ENCODE measurements at places on chromosomes 2 and 18.

DNA sequence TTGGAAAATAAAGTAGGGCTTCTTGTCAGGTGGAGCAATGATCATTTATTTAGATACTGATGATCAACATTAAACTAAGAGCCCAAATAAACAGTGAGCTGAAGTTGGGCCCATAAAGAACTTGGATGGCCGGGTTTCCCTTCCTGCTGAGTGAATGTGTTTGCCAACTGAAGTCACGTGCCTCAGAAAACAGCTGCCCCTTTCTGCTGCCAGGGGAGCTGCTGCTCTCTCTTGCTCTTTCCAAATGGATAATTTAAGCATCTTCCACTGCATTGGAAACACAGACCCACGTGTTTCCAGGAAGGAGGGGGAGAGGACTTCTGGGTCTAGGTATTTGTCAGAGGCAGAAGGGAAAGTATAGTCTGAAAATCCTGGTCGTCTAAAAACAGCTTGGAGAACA lies 22.9 kb upstream of the NCKAP5 start:
- DNase-seq, result peak; percentile 5

GRCh38 chr2:6212491-6212890 lies 520.3 kb downstream of the SOX11 start:
- DNase-seq, result no peak

DNA sequence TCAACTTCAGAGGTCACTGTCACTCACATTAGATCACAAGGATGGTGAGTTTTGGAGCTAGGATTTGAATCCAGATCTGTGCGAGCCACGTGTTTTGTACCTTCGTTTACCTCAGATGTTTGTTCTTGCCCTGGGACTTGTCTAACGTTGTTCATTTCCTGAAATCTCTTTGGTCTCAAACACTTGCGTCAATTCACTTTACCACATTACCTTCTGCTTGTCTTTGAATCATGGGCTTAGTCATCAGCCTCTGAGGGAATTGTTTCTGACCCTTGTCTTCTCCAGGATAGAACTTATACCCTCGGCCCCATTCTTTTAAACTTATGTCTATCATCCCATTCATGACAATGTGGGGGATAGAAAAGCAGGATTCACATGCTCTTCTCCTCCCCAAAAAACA lies 282.7 kb downstream of the DCDC2C start:
- DNase-seq, result no peak

DNA sequence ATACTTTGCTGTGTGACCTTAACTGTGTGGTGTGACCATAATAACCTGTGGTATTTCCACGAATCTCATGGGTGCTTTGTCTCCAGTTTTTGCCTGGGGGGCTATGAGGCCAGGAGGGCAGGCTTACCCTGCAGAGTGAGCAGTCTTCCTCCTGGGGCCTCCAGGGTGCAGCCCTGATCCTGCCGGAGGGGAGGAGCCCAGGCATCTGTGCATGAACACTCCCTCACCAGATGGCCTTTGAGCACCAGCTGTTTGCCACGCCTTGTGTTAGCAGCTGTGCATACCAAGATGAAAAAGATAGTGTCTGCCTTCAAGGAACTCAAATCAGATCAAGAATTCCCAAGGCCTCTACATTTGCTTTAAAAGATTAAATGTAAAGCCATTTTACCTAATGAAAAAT lies 75.0 kb upstream of the RBM44 start:
- DNase-seq, result no peak

GRCh38 chr2:161421686-161422085 lies 5.6 kb downstream of the TBR1 start:
- no peak for DNase-seq

- DNase-seq, result no peak
These were observed 68.8 kb downstream of the WDSUB1 start for GRCh38 chr2:159217676-159218075.

DNA sequence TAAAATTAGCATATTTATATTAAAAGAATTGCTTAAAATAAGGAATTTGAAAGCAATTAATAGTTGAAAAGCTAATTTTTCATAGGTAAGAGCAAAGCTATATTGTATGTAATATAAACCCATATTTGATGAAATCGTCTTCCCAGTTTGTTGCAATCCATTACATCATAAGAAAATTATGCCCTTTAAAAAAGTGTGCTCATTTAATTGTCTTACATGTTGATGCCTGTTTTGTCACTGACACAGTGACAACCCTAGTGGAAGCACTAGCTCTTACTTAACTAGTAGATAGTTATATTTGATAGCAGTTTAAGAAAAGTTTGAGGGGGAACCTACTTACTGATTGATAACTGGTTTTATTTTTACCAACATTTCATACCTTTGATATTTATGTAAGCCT lies 30.0 kb upstream of the IL18RAP start:
- DNase-seq, result no peak

GRCh38 chr2:108634011-108634410 lies 85.3 kb upstream of the RANBP2 start:
- peak; percentile 72 for DNase-seq

GRCh38 chr2:29105375-29105774 lies 9.8 kb upstream of the CLIP4 start:
- no peak for DNase-seq

DNA sequence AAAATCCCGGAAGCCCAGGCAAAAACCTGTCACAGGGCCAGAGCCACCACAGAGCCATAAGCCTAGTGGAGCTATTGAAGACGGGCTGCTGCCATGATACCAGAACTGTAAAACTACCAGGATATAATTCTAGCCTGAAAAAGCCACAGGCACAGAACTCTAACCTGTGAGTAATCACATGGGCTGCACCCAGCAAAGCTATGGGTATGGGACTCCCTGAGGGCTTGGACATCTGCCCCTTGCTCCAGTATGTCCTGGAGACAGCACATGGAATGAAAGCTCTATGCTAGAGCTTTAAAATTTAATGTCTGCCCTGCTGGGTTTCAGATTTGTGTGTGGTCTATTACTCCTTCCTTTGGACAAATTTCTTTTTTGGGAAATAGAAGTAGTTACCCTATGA lies 2183.6 kb upstream of the CELF4 start:
- no peak for DNase-seq

All from NCI-H1105 (cell line).